ENCODE measurements at places on chromosomes 2 and 18. TPM values are rescaled to one million over a fixed set of nuclear protein-coding genes. Genes with fewer than 3 reads are reported as not detected.

Gene DAPL1
- total RNA-seq, result 0.49 TPM

Gene CFAP221
- total RNA-seq, result 6.4 TPM

Gene SLC23A3
- total RNA-seq, result not detected

Gene MSGN1
- not detected for total RNA-seq

Gene C2orf15
- total RNA-seq, result 2.5 TPM

Gene EGR4
- not detected for total RNA-seq

Gene DSC3
- 0.49 TPM for total RNA-seq

Gene IL36A
- not detected for total RNA-seq

Gene NFU1
- 32.9 TPM for total RNA-seq

Gene ATP8B1
- 4.2 TPM for total RNA-seq

Gene YES1
- total RNA-seq, result 48.7 TPM

Gene C2orf76
- 7.9 TPM for total RNA-seq

Gene TMEM182
- 2.2 TPM for total RNA-seq

Gene CYP26B1
- total RNA-seq, result 3.7 TPM

Gene PDE11A
- total RNA-seq, result 0.49 TPM

Gene CKAP2L
- total RNA-seq, result 3.2 TPM

Gene MRPL44
- total RNA-seq, result 50.9 TPM

Gene KRTCAP3
- total RNA-seq, result 0.25 TPM

Gene AKAIN1
- total RNA-seq, result 2.5 TPM

Gene KCNG2
- total RNA-seq, result 0.25 TPM

Gene MATN3
- 2.0 TPM for total RNA-seq

Gene EVX2
- total RNA-seq, result not detected

Gene MC5R
- 0.25 TPM for total RNA-seq

Gene ITM2C
- total RNA-seq, result 116 TPM

Gene REG1B
- not detected for total RNA-seq

Gene IL1A
- not detected for total RNA-seq

Gene FEZ2
- 50.6 TPM for total RNA-seq

Gene UGT1A4
- total RNA-seq, result not detected

Gene HAAO
- 1.5 TPM for total RNA-seq

Gene ERFE
- total RNA-seq, result 0.74 TPM

Gene ELAC1
- 8.9 TPM for total RNA-seq

Gene ASB18
- total RNA-seq, result not detected

Measured in temporal lobe (tissue), 4 donors.